ENCODE measurements at places on chromosomes 2 and 18. TPM values are rescaled to one million over a fixed set of nuclear protein-coding genes. Genes with fewer than 3 reads are reported as not detected.
A peak's percentile ranks its signal among the peaks of the same experiment; 100 is the strongest.

Gene ALLC
- not detected for total RNA-seq

GRCh38 chr2:58900246-58901027, 659.3 kb upstream of the FANCL start:
- H3K4me1 ChIP-seq = peaks cover 11% of the 10 kb centered on the region
- H3K36me3 ChIP-seq = no peaks in the 10 kb centered on the region
- H3K27me3 ChIP-seq = peaks cover 10% of the 10 kb centered on the region

DNA sequence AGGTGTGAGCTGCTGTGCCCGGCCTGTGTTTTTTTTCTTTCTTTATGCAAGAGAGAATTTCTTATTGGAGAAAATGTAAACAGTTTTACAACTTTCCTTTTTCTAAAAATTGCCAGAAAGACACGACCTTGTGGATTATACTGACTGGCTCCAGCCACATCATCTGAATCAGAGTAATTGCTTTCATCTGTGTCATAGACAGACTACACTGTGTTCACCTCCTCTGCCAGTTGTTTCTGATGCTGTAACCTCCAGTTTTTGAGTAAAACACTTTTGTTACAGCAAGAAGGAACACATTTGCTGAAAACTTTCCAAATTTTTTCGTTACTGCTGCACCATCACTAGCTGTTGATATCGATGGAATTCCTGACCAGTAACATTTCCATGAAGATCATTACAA, 43.9 kb upstream of the PLEKHM3 start:
- H3K27ac ChIP-seq = no peak overlapping the region
- DNase-seq = no peak
- no peak overlapping the region for H3K4me3 ChIP-seq

DNA sequence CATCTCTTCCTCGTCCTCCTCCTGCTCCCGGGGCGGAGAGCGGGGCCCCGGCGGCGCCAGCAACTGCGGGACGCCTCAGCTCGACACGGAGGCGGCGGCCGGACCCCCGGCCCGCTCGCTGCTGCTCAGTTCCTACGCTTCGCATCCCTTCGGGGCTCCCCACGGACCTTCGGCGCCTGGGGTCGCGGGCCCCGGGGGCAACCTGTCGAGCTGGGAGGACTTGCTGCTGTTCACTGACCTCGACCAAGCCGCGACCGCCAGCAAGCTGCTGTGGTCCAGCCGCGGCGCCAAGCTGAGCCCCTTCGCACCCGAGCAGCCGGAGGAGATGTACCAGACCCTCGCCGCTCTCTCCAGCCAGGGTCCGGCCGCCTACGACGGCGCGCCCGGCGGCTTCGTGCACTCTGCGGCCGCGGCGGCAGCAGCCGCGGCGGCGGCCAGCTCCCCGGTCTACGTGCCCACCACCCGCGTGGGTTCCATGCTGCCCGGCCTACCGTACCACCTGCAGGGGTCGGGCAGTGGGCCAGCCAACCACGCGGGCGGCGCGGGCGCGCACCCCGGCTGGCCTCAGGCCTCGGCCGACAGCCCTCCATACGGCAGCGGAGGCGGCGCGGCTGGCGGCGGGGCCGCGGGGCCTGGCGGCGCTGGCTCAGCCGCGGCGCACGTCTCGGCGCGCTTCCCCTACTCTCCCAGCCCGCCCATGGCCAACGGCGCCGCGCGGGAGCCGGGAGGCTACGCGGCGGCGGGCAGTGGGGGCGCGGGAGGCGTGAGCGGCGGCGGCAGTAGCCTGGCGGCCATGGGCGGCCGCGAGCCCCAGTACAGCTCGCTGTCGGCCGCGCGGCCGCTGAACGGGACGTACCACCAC, 2.1 kb downstream of the GATA6 start:
- H3K36me3 ChIP-seq = peaks cover 31% of the 10 kb centered on the region
- peaks cover 21% of the 10 kb centered on the region for H3K27me3 ChIP-seq
- peak overlapping the region; percentile 99 for H3K4me3 ChIP-seq
- peak overlapping the region; percentile 100 for H3K27ac ChIP-seq
- H3K4me1 ChIP-seq = peaks cover 81% of the 10 kb centered on the region

GRCh38 chr2:31018280-31018679, 120.0 kb downstream of the GALNT14 start:
- H3K4me1 ChIP-seq = no peaks in the 10 kb centered on the region
- DNase-seq = no peak
- no peaks in the 10 kb centered on the region for H3K36me3 ChIP-seq
- H3K4me3 ChIP-seq = no peak overlapping the region
- no peak overlapping the region for H3K27ac ChIP-seq
- H3K27me3 ChIP-seq = peaks cover 11% of the 10 kb centered on the region

Measured in left ventricle myocardium inferior (tissue), 1 donor.